ENCODE measurements at places on chromosomes 5 and 9.

GRCh38 chr9:130893341-130894101, 3.1 kb downstream of the QRFP start:
- DNase-seq = no peak

DNA sequence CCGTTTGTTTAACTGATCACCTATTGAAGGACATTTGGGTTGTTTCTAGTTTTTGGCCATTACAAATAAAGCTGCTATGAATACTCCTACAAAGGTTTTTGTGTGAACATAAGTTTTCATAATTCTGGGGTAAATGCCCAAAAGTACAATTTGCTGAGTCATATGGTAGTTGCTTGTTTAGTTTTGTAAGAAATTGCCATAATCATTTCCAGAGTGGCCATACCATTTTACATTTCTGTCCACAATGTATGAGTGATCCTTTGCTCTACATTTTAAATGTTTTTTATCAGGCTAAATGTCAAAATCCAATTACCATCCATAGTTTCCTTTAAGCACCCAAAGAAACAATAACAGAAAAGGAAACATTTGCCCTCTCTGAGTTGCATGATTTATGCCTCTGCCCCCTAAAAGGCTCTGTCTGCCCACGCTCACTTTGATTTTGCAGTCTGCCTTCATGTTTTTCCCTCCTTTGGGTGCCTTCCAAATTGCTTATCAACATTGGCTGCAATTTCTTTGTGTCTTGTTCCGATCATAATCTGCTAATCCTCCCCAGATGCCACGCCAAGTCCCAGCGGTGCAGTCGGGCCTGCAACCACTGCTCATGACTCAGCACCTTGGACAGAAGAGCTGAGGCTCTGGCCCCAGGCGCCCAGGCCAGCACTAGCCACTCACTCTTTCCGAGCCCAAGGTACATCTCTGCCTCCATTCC, 339.2 kb downstream of the PIK3R1 start:
- no peak for DNase-seq

- no peak for DNase-seq
Observed at GRCh38 chr5:161378701-161379100, 167.8 kb downstream of the GABRB2 start.

- no peak for DNase-seq
Observed at GRCh38 chr5:32038523-32038922, 135.6 kb downstream of the GOLPH3 start.

DNA sequence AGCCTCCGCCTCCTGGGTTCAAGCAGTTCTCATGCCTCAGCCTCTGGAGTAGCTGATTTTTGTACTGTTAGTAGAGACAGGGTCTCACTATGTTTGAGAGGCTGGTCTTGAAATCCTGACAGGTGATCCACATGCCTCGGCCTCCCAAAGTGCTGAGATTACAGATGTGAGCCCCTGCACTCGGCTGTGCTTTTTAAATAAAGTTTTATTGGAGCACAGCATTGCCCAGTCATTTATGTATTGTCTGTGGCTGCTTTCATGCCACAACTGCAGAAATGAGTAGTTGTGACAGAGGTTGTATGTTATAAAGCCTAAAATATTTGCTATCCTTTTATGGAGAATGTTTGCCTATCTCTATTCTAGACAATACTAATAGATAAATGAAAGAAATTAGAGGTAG, 169.2 kb downstream of the AOPEP start:
- DNase-seq = no peak

DNA sequence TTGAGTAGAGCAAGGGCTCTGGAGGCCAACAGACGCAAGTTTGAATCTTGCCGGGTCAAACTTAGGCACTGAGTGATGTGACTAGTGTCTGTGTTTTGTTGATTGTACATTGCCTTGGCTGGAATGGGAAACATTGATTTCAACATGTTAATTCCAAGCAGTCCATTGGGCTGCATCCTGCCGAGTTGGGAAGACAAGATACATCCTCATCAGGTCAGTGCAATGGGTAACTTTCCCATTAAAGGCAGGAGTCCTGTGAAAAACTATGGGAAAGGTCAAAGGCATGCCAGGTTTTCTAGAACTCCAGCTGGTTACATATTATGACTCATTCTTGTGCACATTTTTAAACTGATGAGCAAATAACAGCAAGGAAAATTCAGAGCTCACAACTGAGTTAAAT, 126.5 kb upstream of the ABCA1 start:
- DNase-seq = no peak

- DNase-seq = no peak
Observed at GRCh38 chr9:16516891-16517290, 353.6 kb downstream of the BNC2 start.

DNA sequence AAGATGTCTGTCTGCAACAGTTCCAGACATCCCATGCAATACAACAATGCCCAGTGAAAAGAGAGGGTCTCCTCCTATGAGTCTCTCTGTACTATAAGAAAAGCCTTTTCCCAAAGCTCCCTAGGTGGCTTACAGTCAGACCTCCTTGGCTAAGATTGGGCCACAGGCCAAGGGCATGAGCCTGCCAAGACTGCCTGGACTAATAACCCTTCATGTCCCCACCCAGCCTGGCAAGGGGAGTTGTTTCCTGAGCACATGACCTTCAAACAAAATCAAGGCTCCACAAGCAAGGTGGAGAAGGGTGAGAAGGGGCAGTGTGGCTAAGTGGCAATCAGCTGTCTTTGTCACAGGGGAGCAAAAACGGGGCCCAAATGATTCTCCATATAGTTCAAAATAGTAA, 75.6 kb upstream of the ZSWIM6 start:
- DNase-seq = no peak

GRCh38 chr5:170655476-170655875, 128.0 kb upstream of the GABRP start:
- no peak for DNase-seq

DNA sequence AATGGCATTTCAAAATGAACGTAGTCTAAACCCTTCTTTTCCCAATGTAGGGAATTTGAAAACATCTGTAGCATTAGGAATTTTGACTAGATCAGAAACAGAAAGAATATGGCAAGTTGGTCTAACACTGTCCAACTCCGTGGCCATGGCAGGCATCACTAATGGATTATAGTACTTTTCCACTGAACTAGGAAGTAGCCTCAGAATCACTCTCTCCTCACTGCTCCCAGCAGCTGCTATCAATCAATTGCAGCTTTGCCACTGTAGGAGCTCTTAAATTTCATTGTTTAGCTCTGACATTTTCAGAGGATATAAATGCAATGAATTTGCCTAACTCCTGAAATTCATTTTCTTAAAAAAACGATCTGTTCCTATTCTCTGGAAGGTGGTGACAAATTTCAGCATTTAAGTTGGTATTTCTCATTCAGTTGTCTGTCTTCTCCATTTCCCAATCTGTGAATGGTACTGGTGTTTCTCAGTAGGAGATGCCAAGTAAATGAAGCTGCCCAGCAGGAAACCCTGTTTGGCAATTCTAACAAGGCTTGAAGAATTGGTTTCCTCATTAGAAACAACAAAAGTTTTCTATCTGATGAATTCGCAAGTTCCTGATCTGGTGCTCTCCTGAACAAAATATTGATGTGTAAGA, 64.7 kb downstream of the TLR4 start:
- no peak for DNase-seq

DNA sequence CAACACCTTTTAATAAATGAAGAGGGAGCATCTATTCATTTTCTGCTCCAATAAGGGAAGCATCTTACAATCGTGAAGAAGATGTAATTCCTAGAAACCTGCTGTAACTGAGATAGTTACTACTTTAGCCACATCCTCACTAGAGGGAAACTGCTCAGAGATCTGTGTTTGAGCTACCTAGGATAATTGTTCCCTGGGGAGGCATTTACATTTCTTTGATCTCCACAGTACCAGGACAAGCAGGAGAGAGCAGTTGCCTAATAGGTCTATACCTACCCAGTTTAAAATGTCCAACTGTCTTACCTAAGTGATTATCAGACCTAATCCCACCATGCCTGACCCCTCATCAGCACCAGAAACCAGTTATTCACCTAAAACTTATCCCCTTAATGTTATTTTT, 196.9 kb downstream of the TUSC1 start:
- no peak for DNase-seq

GRCh38 chr5:158881091-158881880, 218.4 kb downstream of the EBF1 start:
- DNase-seq = no peak

GRCh38 chr9:81890104-81890503, 38.1 kb upstream of the SPATA31D4 start:
- no peak for DNase-seq

GRCh38 chr9:70385426-70385825, 29.0 kb downstream of the KLF9 start:
- no peak for DNase-seq

DNA sequence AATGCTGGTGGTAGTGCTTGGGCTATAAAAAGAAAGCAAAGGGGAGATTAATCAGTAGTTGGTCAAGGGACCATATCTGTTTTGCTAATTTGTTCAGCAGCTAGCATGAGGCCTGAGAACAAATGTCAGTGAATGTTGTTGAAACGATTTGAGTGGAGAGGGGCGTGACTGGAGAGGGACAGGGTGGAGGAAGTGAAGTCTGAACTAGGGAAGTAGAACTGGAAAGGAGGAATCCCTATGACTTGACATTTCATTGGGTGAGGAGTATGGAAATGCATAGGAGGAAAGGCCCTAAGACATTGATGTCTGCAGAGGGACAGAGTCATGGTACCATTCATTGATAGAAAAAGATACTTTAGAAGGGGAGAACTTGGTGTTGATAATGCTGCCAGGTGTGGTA, 19.7 kb downstream of the TLE4 start:
- DNase-seq = no peak

DNA sequence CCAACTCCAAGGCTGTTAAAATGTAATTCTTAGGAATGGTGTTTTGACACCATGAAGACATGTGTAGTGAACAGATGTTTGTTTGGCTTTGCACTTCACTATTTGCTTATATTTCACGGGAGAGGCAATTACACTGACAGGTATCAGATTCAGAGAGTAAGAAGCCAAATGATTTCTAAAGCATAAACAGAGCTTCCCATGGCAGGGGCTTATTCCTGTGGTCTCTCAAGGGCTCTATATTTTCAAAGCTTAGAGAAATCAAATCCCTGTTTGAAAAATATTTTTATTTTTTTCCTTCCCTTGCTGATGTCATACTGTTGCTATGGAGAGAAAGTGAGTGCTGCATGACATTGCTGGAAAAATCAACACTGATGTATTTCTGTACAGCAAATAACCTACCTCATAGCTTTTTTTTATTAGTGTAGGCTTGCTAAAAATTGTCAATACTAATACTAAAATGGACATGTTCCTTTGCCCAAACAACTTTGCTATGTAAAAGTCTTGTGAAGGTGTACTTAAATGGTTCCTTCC, 161.4 kb downstream of the GIN1 start:
- DNase-seq = no peak

DNA sequence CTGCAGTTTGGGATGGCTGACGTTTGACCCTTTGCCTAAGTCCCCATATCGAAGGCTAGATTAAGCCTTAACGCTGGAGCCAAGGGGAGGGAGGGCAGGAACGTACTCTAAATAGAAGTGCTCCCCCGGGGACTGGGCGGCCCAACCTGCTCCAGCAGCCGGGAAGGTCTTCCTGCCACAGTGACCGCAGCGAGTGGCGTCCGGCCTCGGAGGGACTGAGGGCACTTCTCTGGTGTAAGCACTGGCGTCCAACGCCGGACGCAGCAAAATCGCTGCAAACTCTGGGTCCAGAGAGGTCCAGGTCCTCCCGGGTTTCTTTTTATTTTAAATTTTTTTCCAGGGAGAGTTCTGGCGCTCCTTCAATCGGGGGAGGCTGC, 505 bp upstream of the ACER2 start:
- no peak for DNase-seq

GRCh38 chr5:64644831-64645230, 45.5 kb upstream of the SHISAL2B start:
- no peak for DNase-seq

DNA sequence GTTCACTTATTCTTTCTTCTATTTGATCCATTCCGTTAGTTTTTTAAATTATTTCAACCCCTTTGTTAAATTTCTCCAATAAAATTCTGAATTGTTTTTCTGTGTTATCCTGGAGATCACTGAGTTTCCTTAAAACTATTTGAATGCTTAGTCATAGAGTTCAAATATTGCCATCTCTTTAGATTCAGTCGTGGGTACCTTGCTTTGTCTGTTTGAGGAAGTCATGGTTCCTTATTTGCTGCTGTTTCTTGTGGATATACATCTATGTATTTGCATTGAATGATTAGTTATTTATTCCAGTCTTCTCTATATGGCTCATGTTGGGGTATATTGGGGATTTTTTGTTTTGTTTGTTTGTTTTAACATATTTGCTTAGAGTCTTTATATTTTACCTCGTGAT, 80.6 kb downstream of the HINT1 start:
- no peak for DNase-seq

GRCh38 chr5:133325864-133326263, 274.1 kb downstream of the HSPA4 start:
- no peak for DNase-seq

DNA sequence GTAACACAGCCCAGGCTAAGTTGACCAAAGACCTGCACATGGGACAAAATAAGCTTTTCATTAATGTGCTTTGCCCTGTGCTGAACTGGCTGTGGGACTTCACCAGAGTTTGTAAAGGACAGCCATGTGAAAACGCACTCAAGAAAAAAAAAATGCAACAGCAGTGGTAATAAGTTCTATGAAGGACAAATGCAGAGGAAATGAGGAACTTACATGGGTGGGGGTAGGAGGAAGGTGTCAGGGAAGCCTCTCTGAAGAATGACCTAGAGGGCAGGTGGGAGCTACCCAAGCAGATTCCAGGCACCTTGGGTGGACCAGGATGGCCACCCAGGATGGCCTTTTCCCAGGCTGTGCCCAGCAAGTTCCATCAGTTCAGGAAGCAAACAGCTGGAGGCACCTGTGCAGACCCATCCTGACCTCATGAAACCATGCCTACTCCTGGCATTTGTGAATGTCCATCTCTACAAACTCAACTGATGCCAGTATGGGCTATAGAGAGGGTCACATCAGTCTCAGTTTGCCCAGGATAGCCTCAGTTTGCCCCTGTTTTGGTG, 6.7 kb upstream of the PHF2 start:
- no peak for DNase-seq

DNA sequence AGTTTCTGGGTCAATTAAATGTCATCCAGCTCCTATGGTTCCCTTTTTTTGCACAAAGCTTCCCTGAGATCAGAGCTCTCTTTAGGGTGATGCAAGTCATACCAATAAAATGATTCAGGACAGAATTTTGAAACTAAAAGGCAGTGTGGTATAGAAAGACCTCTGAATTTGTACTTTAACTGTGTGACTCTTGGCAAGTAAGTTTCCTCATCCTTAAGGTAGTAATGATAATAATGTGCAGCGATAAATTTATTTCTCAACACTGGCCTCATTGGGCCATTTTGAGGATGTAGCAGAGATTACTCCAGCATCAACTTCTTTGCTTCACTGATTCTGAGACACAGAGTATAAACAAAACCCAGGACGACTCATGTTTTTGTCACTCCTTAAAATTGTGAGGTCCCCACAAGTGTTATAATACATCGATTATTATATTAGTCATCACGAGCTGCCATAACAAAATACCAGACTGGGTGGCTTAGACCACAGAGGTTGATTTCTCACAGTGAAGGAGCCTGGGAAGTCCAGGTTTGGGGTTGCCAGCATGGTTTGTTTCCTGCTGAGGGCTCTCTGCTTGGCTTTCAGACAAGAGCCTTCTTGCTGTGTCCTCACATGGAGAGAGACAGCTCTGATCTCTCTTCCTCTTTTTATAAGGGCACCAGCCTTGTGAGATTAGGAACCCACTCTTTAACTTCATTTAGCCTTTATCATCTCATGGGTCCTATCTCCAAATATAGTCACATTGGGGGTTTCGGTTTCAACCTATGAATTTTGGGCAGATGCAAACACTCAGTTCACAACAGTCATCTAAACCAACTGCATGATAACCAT, 293.0 kb downstream of the ZNF608 start:
- no peak for DNase-seq

GRCh38 chr5:40823459-40823858, 11.6 kb downstream of the RPL37 start:
- DNase-seq = no peak
